ENCODE measurements at places on chromosomes 16 and 17.

DNA sequence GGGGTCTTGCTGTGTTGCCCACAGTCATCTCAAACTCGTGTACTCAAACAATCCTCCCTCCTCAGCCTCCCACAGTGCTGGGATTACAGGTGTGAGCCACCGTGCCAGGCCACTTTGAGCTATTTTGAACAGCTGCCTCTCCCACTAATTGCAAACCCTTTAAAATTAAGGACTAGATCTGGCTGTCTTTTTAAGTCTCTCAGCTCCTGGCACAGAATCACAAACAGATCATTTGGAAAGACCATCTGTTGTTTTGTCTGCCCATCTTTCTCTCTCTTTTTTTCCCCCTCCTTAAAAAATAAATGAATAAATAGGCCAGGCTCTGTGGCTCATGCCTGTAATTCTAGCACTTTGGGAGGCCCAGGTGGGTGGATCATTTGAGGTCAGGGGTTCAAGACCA, 10.9 kb upstream of the STAT3 start:
- no peak for DNase-seq

DNA sequence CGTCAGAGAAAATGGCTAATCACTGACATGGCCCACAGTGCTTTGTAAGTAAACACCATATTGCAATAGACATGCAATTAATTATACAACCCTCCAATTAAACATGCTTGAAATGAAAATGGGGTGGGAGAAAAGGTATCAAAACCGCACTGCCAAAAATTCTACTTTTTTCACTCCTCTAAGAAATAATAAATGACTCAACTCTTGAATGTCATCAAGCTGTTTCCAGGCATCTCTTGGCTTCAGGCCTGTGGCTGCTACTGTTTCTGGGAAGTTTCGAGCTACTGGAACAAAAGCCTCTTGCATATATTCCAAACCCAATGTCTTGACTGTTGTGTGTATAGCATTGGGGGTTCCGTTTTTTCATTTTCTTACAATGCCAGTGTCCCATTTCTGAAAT, 412.6 kb downstream of the RBFOX1 start:
- no peak for DNase-seq

DNA sequence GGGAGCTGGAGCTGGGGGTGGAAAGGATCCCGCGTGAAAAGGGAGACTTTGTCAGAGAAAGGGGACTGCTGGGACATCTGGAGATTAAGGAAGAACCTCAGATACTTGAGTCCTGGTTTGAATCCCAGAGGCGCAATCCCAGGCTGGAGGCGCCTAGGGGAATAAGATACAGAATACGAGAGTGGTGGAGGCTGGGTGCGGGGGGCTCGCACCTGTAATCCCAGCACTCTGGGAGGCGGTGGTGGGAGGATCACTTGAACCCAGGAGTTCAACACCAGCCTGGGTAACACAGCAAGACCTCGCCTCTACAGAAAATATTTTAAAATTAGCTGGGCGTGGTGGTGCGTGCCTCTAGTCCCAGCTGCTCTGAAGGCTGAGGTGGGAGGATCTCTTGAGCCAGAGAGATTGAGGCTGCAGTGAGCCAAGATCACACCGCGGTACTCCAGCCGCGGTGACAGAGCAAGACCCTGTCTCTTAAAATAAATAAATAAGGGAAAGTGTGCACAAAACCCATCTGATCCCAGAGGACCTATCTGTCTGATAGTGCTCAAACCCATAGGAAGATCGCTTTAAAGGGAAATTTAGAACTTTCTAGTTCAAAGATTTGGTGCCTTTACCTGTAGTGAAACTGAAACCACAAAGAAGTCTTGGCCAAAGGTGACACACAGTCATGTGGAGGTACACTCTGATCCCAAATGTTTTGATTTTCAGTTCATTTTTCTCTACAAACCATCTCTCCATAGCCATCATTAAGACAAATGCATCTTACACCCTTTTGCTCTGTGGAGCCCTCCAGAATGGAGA, 617 bp upstream of the SCRN2 start:
- no peak for DNase-seq

- no peak for DNase-seq
Measured at GRCh38 chr17:10837921-10838320, at the start of gene PIRT. TSS of gene PIRT (minus strand) at chr17:10838087. CDS start at chr17:10825645, 12,442 bp downstream.
